Globus pallidus (tissue), 1 donor: ENCODE measurements at places on chromosomes 11 and 22.

- no peak for DNase-seq
Measured at GRCh38 chr22:32904044-32904443, 102.5 kb downstream of the TIMP3 start.

- DNase-seq: no peak
Measured at GRCh38 chr11:79637219-79637618, 196.4 kb upstream of the TENM4 start.

- DNase-seq: no peak
Measured at GRCh38 chr11:68354148-68354872, 41.9 kb downstream of the LRP5 start.

DNA sequence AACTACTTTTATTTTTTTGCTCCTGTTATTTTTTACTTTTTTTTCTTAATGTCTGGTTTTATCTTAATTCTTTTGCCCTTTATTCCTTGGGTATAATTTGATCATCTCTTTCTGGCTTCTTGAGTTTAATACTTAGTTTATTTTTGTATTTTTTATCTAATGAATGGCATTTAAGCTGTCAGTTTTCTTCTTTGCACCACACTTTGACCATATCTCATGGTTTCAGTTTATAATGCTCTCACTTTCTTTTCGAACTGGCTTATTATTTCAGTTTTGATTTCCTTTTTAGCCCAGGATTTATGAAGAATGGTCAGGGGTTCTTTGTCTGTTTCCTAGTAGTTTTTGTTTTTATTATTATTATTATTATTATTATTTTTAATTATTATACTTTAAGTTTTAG lies 48.3 kb downstream of the QSER1 start:
- no peak for DNase-seq
